ENCODE measurements at places on chromosomes 7 and 10.

DNA sequence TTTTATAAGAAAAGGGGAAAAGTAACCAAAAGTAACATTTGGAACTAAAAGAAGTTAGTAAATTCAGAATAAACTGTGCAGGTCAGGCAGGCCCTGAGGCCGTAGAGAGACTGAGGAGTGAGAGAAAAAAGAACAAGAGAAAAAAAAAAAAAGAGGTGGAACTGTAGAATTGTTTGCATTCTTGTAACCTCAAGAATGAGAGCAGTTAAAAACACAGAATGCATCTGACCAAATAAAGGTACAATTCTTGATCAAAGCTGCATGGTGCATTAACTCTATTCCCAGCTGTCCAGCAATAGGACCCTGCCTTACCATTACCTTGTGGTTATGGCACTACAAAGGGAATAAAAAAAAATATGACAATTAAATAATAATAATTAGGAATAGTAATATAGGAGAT lies 170.1 kb upstream of the SEMA3A start:
- DNase-seq, result no peak

DNA sequence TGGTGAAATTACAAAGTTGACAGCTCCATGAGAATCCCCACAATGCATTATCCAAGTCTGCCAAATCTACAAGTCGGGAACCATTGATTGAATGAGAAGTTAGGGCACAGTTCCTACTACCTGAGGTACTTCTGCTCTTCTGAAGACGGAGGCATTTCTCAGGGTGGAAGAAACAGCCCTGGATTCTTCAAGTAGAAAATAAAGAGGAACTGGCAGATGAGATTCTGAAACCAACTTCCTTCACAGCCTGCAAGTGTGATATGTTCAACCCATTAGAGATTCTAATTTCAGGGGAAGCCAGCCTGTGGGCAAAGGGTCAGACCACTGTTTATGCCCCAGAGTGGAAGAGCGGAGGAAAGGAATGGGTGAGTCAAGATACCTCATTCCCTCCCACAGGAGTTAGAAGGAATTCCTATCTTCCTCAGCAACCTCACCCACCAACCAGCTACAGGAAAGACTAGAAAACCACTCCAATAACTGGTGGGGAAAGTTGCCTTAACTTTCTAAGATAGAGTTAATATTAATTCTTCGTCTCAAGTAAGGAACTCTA lies 50.5 kb upstream of the BMPER start:
- no peak for DNase-seq

DNA sequence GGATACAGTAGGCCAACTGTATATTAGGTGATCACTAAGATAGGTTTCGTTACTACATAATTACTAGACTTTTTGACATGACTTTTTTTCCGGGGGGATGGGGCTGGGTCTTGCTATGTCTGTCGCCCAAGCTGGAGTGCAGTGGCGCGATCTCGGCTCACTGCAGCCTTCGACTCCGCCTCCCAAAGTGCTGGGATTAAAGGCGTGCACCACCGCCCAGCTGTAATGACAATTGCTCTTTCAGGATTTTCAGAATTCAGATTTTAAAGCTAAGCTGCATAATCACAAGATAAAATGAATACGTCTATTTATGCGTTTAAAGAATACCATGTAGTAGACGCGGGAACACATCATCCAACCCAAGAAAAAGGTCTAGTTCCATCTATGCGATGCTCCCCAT lies 982 bp downstream of the IDI1 start:
- no peak for DNase-seq

DNA sequence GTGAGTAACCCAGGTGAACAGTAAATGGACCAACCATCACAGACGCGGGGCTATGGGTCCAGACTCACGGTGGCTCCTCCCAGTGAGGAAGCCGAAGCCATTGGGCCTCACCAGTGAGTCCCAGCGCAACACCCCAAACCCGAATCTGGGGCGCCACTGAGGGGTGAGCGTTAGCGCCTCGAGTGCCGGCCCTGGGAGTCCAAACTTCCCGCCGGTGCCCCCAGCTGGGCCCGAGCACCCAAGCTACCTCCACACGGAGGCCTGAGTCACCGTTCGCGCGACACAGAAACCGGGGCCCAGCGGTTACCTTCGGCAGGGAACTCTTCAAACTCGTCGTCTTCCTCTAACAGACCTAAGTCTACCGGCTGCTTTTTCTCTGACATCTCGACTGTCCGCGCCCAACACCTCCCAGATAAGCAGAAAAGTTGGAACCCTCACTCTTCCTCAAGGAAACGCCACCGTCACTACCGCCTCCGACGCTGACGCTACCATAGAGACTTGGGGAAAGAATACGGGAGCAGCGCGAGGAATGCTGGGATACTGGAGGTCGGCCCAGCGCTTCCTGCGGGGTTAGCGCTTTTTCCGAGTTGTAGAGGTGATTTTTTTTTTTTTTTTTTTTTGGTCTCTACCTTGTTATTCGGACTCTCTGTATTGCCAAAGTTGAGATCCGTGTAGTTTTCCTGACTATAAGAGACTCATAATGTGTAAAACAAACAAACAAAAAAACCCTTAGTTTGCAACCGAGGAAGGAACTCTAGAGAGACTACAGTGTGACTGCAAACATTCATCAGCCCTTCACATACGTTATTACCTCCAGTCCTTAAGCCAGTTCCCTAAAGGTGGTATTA lies at the start of gene SEM1:
TSS of gene SEM1 (minus strand) at position 466 of the 848 bp plus-strand sequence. CDS start at position 383, 83 bp downstream.
- peak; percentile 57 for DNase-seq

GRCh38 chr10:86580521-86580891 lies 58.9 kb upstream of the WAPL start:
- DNase-seq, result peak; percentile 2

DNA sequence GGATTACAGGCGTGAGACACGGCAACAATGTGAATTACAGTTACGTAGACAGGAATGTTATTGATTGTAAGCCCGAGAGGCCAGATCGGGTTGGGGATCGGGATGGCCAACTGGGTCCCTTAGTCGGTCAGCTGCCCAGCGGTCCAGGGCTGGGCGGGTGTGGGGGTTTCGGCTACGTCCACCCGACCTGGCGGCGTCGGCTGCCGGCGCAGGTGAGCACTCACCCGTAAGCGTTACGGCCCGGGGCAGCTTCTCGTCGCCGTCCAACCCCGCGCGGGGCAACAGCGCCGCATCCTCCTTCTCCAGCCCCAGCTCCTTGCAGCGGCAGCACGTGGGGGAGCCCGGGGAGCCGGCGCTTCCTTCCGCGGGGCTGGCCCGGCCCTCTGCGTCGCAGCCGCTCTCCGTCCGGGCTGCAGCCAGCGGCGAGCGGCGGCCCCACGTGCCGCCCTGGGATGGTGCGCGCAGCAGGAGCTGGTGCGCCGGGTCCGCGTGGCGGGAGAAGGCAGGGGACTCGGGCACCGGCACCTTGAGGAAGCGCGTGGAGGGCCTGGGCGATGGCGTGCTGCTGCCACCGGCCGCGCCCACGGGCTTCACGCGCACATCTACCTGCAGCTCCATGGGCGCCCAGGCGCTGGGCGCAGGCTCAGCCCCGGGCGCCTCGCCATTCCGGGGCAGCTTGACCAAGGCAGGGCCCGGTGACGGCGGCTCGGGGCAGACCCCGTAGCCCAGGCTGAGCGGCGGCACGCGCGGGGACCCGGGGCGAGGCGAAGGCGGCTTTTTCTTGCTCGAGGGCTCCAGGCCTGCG lies 609 bp downstream of the KLRG2 start:
- no peak for DNase-seq

- DNase-seq, result no peak
Measured at GRCh38 chr10:97584060-97584797, at the start of gene HOGA1. Gene HOGA1 (plus strand): TSS chr10:97584389. CDS start chr10:97584704, 315 bp downstream.

GRCh38 chr7:55409482-55410225 lies 44.5 kb downstream of the LANCL2 start:
- DNase-seq, result no peak

DNA sequence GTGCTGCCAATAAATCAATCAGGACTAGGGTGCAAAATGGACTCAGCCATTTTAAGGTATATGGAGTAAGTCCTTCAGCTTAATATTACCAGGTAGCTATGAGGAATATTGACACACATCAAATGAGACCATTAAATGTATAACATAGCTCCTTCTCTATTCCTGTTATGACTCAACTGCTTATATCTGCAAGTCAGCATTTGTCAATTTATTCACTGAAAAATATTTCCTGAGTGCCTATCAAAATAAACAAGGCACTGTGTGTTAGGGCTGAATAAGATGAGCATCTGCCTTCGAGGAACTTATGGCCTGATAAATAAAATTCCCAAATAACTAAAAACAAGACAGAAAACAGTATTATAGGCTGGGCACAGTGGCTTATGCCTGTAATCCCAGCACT lies 113.8 kb downstream of the CDK6 start:
- no peak for DNase-seq

DNA sequence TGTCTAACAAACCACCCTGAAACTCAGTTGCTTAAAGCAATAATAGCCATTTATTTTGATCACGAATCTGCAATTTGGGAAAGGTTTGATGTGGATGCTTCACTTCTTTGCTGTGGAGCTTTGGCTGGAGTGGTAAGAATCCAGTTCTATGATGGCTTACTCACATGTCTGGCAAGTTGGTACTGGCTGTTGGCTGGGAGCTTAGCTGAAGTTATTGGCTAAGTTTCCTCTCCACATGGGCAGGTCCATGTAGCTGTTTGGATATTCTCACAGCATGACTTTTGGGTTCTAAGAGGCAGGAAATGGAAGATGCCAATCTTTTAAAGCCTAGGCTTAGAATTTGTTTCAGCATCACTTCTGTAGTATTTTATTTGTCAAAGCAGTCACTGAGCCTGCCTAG lies 277.6 kb upstream of the NRP1 start:
- DNase-seq, result no peak

GRCh38 chr10:60086421-60086820 lies 180.1 kb upstream of the CCDC6 start:
- DNase-seq, result no peak

DNA sequence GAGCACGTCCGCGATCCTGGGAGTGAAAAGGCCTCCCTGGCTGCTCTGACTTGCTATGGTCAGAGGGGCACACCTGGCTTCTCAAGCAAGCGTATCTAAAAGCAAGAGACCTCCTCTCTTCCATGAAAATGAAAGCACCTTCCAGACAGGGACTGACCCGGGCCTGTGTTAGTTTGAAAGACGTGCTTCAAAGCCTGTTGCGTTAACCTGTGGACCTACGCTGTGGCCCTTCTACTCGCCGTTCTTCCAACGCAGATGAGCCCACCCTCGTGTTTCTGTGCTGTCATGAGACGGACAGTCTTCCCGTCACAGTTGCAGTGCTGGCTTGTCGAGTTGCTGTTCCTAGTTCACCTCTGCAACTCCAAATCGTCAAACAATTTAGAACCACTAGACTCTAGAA lies 15.5 kb upstream of the GDI2 start:
- DNase-seq, result no peak

DNA sequence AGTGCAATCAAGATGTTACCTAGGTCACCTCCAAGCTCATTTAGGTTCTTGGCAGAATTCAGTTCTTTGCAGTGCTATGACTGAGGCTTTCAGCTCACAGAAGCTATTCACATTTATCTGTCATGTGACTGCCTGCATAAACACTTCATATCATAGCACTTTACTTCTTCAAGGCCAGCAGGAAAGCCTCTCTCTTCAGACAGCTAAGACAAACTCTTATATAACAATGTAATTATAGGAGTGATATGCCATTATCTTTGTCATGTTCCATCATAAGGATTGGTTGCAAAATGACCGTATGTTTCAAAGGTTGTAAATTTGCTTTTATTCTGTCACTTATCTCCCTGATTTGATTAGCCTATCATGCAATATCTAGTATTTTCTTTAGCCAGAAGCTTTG lies 78.8 kb upstream of the TMEM196 start:
- DNase-seq, result no peak

- no peak for DNase-seq
Measured at GRCh38 chr7:23333671-23334246, 34.6 kb downstream of the MALSU1 start.

GRCh38 chr7:25850216-25850615 lies 301.8 kb upstream of the NFE2L3 start:
- DNase-seq, result no peak

GRCh38 chr7:127781081-127781480 lies 129.1 kb downstream of the SND1 start:
- no peak for DNase-seq

DNA sequence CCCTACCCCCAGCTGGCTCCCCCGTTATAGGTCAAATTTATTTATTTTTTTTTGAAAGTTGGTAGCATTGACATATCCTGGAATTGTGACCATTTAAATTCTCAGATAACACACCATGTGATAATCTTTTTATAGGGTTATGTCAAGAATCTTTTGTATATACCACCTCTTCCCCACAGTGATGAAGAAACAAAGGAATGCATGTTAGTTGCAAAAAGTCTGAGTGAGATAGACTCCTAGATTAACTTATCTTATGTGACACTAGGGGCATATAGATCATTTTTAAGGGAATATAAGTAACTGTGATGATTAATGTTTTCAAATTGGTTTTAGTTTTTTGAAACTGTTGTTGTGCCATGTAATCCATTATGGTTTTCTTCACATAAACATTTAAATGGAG lies 68.3 kb downstream of the MLLT10 start:
- DNase-seq, result no peak
